Body of pancreas (tissue), 4 donors: ENCODE measurements at places on chromosomes 16 and 17. TPM values are rescaled to one million over a fixed set of nuclear protein-coding genes. Genes with fewer than 3 reads are reported as not detected.

- DNase-seq = no peak
Measured at GRCh38 chr16:13176711-13177110, 275.3 kb downstream of the SHISA9 start.

DNA sequence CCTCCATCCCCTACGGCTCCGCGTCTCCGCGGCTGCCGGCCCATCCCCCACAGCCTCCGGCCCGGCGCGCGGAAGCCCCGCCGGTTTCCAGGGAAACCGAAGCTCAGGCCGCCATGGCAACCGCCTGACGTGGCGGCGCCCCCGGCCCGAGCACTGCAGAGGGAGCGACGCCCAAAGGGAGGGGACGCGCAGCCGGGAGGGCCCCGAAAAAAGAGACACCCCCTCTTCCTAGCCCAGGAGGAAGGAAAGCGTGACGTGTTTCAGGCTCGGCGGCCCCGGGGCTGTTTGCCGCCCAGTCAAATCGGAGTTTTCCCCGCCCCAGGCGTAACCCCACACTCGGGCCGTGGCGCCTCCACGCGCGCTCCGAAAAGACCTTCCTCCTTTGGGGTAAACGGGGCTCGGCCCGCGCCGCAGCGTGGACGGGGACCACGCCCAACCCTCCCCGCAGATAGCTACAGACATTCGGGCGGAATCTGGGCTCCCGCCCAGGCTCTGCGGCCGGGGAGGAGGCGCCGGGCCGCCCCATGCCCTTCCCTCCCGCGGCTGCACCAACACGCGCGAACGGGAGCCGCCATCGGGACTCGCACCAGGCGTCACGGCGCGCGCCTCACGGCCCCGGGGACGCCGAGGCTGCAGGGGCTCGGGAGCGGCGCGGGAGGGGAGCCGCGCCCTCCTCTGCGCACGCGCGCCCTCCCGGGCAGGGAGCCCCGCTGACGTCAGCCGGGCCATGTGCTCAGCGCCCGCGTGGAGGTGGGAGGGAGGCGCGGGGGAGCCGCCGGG is 7.5 kb downstream of the MNT start:
- DNase-seq = peak; percentile 93

DNA sequence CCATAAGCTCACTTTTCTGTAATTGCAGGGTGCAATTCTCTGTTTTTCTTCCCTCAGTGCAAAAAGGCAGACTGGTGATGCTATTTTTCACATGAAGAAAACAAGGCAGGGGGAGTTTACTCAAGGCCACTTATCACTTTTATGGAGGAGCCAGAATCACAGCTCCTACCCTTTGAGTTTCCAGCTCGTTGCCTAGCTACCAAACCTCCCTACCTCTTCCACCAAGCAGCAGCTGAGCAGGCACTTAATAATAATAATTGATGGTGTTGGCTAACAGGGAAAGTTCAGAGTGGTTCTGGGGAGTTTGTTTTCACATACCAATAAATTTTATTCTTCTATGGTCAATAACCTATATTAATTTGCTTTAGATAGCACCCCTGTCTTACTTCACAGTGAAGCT is 31.9 kb upstream of the MPHOSPH6 start:
- no peak for DNase-seq

DNA sequence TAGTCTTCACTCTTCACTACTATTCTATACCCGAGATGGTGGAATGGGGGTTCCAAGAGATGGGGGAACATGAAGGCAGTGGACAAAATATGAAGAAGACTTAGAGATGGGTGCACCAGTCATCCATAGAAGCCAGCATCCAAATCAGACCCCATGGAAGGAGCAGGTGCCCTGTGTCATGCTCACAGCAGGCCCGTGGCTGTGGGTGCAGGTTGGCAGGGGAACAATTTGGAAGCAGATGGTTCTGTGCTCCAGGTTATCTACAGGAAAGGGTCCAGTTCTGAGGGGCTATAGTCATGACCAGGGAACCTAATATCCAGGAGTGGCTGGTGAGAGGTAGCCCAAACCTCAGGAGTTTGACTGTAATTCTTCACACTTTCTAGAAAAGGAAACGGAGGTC is 9.6 kb upstream of the LPCAT2 start:
- DNase-seq = no peak

DNA sequence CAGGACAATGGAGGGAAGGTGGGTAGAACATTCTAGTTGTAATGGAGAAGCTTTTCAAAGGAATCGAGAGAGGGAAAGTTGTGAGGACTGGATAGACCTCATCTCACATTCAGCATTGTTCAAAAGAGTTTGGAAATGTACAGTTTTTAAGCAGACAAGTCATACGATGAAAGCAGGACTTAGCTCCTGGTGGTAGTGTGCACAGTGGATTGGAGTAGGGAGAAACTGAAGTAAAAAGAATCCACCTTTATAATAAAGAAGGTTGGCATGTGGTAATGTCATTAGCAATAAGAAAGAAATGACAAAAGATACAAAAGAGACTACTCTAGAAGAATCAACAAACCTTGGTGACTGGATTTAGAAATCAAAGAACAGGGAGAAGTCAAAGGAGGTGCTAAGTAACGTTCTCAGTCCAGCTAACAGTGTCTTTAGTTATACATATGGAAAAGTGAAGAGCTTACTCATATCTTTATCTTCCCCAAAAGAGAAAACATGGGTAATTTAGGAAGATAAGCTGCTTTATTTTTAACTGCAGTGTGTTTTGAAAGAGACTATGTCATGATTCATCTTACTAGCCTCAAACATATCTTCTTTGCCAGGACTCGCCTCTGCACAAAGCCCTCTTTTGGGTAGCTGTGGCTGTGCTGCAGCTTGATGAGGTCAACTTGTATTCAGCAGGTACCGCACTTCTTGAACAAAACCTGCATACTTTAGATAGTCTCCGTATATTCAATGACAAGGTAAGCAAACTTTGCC is 18.7 kb upstream of the EVI2A start:
- DNase-seq = no peak

GRCh38 chr17:77310336-77310735 is 169.6 kb downstream of the SEC14L1 start:
- DNase-seq = no peak

DNA sequence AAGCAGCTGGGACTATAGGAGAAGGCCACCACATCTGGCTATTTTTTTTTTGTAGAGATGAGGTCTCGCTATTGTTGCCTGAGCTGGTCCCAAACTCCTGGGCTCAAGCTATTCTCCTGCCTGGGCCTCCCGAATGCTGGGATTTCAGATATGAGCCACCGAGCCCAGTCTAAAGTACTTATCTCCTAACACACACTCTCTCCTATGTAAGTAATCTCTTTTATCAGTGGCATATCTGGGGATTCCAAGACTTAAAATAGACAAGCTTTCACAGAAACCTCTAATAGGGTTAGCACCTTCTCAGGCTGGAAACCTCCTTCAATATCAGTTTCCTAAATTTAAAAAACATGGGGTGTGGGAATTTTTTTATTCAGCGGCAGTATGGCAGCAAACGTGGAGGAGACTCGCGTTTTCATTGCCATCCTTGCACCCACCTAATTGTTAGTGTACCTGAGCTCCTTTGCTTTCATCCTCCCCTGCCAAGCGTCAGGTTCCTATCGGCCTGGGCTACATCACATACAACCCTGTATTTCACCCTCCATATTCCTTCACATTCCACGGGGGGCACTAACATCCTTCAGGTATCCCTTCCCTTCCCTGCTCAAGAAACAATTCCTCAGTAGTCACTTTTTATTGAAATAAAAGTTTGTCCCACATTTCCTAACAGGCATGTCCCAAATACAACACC is 1.1 kb downstream of the EZH1 start:
- no peak for DNase-seq

DNA sequence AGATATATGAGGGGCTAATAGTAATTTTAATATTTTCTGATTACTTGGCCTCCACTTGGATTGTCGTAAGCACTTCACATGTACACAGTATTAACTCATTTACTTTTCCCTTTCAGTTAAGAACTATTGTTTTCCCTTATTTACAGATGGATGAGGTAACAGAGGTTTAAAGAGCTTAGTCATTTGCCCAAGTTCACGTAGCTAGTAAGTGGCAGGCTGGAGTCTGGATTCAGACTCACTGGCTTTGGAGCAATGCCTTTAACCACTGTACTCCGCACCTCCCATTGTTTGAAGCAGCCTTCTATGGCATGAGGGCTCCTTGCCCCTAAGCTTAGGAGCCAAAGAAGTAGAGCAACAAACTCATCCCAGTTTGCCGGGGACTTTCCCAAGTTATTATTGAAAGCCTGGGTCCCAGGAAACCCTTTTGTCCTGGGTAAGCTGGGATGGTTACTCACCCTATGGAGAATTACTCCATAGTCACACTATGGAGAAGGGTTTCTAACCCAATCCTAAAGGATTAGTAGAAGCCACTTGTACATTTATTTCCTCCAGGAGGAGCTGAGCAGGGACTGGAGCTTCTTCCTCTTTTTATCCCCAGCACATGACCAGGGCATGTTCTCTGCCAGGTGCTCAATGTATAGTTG is 12.3 kb downstream of the FOXL1 start:
- DNase-seq = no peak

- DNase-seq = no peak
Measured at GRCh38 chr17:58556833-58557250, 42.4 kb upstream of the MTMR4 start.

GRCh38 chr17:19004421-19005136 is at the start of gene FAM83G:
FAM83G (minus strand) TSS chr17:19004764; CDS start chr17:19004041, 723 bp downstream.
- DNase-seq = peak; percentile 91

DNA sequence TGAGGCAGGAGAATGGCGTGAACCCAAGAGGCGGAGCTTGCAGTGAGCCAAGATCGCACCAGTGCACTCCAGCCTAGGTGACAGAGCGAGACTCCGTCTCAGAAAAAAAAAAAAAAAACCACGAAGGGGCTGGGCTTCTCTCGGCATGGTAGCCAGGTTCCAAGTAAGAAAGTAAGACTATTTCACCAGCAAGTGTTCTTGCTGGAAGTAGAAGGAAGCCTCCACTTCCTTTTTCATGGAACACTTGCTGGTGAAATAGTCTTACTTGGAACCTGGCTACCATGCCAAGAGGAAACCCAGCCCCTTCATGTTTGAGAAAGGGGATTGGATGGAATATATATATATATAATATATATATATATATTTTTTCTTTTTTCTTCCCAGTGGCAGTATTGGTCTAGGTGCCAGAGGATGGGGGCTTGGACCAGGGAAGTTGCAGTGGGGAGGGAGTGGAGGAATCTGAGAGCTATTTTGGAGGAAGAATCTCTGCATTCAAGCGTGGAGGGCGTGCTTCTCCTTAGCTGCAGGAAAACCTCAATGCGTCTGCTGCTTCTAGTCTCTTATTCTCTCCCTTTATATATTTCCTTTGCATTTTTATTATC is 7.2 kb upstream of the N4BP1 start:
- DNase-seq = no peak

DNA sequence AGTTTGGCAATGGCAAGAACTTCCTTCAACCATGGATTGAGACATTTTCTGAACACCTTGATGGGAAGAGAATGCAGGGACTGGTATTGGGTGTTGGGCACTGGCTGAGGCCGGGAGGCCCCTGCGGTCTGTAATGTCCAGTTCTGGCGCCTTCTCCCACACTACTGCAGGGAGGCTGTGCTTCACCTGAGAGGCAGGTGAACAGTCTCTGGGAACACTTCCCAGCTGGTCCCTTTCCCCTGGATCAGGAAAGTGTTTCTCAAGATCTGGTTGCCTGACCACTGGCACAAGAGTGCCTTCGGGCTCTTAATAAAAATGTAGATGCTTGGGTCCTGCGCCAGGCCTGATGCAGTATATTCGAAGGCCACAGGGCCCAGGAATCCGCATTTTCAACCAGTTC is 28.5 kb upstream of the NAT9 start:
- no peak for DNase-seq

DNA sequence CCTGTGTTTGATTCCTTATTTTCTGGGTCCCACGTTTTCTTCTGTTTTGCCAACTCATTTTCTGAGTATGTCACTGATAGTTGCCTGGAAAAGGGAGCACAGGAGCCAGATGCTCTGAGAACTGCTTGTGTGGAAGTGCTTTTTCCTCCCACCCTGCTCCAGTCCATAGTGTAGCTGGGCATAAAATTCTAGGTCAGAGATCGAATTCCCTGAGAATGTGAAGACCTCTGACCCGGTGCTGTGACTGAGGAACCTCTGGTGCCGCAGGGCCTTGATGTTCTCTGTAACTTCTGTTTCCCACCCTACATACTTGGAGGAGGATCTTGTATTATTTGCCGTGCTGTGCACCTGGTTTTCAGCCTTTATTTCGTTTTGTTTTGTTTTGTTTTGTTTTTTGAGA is 19.5 kb upstream of the CAPN15 start:
- DNase-seq = no peak

- DNase-seq = peak; percentile 27
Measured at GRCh38 chr16:8963010-8963820, 491 bp downstream of the USP7 start.

- no peak for DNase-seq
Measured at GRCh38 chr17:77440560-77440981, 299.8 kb downstream of the SEC14L1 start.

DNA sequence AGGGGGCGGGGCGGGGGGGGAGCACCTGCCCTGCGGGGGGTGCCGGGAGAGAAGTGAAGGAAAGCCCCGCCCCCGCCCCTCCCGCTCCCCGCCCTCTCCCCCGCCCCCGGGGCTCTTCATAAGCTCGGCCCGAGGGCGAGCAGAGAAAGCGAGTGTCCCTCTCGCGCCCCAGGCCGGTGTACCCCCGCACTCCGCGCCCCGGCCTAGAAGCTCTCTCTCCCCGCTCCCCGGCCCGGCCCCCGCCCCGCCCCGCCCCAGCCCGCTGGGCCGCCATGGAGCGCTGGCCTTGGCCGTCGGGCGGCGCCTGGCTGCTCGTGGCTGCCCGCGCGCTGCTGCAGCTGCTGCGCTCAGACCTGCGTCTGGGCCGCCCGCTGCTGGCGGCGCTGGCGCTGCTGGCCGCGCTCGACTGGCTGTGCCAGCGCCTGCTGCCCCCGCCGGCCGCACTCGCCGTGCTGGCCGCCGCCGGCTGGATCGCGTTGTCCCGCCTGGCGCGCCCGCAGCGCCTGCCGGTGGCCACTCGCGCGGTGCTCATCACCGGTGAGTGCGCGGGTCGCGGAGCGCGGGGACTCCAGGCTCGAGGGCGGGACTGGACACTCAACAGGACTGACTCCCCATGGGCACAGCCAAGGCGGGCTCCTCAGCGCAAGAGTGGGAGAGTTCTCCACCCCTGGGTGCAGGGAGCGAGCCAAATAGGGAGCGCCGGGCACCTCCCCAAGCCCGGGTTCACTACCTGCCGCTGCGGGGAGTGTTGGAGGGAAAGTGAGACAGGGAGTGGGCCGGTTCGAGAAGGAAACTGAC is at the start of gene HSD11B2:
Gene HSD11B2, plus strand, starts transcription at position 145 of the 798 bp plus-strand sequence. Its CDS starts 128 bp downstream, at position 273.
- peak; percentile 75 for DNase-seq

CTRB1 gene
- total RNA-seq = 20,352 TPM

CCL4 gene
- total RNA-seq = not detected

SMIM5 gene
- 5.2 TPM for total RNA-seq

SCARF1 gene
- 15.5 TPM for total RNA-seq

DOC2A gene
- total RNA-seq = not detected

ZNF385C gene
- total RNA-seq = 1.3 TPM

SSTR5 gene
- total RNA-seq = 2.3 TPM
